HFFc6 (cell line): ENCODE measurements at places on chromosomes 11 and 22. TPM values are rescaled to one million over a fixed set of nuclear protein-coding genes. Genes with fewer than 3 reads are reported as not detected.

- peaks cover 29% of the 10 kb centered on the region for H3K4me1 ChIP-seq
- H3K4me3 ChIP-seq: no peak overlapping the region
- no peaks in the 10 kb centered on the region for H3K27me3 ChIP-seq
Measured at GRCh38 chr11:27122001-27122400, 81.4 kb downstream of the BBOX1 start.

The PARVG gene
- not detected in 3 replicates for total RNA-seq

DNA sequence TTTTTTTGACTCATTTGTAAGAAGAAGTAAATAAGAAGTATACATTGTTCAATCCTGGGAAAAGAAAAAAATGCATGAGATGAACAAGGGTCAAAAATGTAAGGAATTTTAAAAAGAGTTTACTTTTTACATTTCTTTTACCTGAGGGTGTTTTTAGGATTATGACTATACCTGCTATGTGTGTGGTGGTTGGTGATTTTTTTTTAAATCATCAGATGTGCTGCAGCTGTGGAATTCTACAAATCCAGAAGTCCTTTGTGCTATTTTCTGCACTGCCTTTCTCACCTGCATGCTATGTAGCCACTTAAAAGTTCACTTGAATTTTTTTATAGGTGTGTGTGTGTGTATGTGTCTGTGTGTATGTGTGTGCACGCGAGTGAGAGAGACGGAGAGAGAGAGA lies 185.3 kb downstream of the FAT3 start:
- no peaks in the 10 kb centered on the region for H3K4me1 ChIP-seq
- H3K4me3 ChIP-seq: no peak overlapping the region
- no peaks in the 10 kb centered on the region for H3K36me3 ChIP-seq
- no peak for DNase-seq

DNA sequence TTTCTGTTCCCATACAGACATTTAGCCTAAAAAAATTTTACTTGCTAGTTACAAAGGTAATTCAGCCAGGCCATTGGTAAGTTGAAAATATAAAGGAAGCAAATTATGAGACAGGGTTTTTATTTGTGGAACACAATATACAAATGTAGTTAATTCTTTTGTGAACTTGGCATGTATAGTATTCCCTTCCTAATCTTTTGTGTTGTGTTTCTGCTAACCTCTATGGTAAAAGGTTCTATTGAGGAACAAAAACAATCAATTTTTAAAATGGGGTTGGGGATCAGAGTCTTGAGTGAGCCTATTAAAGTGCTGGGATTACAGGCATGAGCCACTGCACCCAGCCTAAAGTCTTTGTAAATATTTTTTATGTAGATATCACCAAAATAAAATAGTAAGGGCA lies 14.1 kb downstream of the SWAP70 start:
- no peak for DNase-seq
- H3K4me3 ChIP-seq: no peak overlapping the region
- H3K27me3 ChIP-seq: no peaks in the 10 kb centered on the region
- H3K36me3 ChIP-seq: peaks cover 15% of the 10 kb centered on the region
- peaks cover 24% of the 10 kb centered on the region for H3K4me1 ChIP-seq
